ENCODE measurements at places on chromosomes 3 and 15.

DNA sequence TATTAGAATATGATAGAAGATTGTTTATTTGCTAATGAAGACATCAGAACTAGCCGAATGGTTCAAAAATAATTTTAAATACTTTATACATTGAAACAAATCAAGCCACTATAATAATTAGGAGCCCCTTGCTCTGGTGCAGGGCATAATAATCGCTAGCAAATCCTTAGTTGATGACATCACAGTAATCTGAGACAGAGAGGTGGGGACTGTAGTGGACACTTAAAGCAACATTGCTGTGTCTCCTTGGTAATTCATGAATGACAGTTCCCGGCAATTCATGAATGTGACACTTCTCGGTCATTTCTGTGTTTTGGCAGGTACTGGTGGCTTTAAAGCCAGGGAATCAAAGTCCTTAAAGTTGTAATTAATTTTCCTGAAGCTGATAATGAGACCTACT, 114.3 kb downstream of the PPM1L start:
- DNase-seq = no peak

DNA sequence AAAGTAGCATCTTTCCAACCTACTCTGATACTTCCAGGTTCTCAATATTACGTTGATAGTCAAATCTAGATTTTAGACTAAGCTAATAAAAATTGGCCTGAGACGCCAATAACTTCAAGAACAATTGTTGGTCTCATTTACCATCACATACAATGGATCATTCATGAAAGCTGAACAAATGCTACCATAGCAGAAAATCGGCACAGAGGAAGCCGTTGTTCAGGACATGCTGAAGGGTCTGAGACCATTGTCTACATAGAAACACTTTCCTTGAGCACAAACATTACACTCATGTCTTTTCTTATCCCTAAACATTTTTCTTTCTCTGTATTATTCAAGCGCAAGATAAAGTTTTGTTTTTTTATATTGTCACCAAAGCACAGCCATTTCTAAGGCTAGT, 37.2 kb upstream of the FHIT start:
- peak; percentile 59 for DNase-seq

- no peak for DNase-seq
These were observed 50.9 kb downstream of the C3orf20 start for GRCh38 chr3:14725564-14726440.

DNA sequence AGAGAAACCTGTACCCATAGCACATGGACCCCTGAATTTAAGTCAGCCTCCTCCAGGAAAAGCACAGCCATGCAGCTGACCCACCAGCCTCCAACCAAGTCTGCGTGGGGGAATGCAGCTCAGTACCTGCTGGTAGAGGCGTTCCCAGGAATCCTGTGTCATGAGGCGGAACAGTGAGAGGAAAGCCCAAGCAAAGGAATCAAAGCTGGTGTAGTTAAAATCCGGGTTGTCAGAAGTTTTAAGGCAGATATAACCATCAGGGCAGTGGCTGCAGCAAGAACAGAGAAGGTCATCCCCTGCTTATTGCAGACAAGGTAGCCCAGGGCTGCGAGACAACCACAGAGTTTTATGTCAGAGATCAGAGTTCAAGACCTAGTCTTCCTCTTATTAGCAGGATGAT, 59.1 kb downstream of the SCN10A start:
- no peak for DNase-seq

DNA sequence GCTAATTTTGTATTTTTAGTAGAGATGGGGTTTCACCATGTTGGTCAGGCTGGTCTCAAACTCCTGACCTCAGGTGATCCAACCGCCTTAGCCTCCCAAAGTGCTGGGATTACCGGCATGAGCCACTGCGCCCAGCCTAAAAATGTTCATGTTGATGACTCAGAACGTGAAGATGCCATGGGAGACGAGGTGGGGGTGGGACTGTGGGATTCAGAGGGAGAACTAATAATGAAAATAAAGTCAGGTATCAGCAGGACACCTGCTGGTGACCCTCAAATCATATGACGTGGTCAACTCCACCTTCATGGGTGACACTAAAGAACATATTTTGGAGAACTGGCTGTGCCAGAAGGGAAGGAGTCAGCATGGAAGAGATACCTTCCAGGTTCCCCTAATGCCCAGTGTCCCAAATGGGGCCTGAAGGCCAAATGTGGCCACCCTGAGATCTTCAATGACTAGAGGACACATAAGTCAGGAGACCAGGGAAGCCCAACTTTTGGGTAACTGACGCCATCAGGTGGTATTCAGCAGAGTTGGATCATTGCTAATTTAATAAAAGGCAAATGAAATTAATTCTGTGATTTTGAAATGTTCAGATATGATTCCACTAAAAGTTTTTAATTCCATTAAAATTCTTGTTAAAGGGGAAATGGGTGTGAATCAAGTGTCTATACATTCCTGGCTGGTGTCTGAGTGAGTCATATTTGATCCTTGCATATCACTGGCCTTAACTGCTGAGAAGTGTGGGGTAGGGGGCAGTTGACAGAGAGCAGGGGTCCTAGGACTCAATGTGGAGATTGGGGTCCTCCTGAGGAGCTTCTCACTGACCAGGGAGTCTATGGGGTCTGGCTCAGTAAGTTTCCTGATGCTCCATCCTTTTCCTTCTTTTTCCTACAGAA, 88.6 kb upstream of the GSK3B start:
- DNase-seq = no peak
